ENCODE measurements at places on chromosomes 4 and X. TPM values are rescaled to one million over a fixed set of nuclear protein-coding genes. Genes with fewer than 3 reads are reported as not detected.

The TBX22 gene
- total RNA-seq, result not detected

The PPEF2 gene
- total RNA-seq, result 0.04 TPM

The TLR1 gene
- total RNA-seq, result 9.5 TPM

The PNCK gene
- 1.5 TPM for total RNA-seq

The MAGIX gene
- total RNA-seq, result 7.2 TPM

The VAMP7 gene
- 29.1 TPM for total RNA-seq

The AREG gene
- 16.6 TPM for total RNA-seq

The GABRB1 gene
- not detected for total RNA-seq

All from esophagus squamous epithelium (tissue), 5 donors.